Stimulated activated CD8-positive, alpha-beta memory T cell treated with anti-CD3 and anti-CD28 coated beads, Interleukin-12 subunit alpha, Interleukin-12 subunit beta, amount 100 ng/mL, for 4 hours (primary cell): ENCODE measurements at places on chromosomes 2 and 18.
A peak's percentile ranks its signal among the peaks of the same experiment; 100 is the strongest.

DNA sequence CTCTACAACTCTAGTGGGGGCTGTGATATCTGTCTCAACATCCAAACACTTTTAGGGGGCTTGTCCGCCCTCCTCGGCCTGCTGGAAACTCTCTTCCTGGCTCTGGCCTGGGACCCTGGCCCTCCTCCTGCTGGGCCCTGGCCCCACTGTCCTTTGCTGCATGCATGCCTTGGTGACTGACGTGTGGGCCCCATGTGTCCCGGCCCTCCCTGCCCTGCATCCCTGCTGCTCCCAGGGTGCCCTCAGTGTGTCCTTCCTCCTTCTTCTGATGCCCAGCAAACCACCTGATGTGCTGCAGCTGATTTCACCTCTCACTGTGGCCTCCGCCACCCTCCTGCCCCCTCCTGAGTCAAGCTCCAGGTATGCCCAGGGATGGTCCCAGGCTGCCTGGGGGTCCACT lies 101.7 kb downstream of the SEPTIN10 start:
- no peak for DNase-seq

DNA sequence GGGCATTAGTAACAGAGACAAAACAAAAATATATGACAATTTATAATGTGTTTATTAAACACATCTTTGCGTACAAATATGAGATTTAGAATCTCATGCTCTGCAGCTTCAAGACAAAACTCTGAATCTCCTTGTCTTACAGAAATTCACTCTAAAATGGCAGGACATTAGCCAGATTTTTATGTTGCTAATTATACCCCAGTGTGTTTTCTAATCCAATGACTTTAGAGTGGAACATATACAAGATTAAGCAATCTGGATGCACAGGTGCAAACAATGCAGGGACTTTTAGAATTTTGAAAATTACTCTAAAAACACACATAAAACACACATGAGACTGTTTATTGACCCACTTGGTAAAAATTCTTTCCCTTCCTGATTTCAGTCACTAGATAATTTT lies 85.9 kb downstream of the CALCRL start:
- DNase-seq: no peak

- DNase-seq: no peak
These were observed 230.8 kb upstream of the CHAC2 start for GRCh38 chr2:53536583-53537361.

- DNase-seq: no peak
These were observed 232.1 kb downstream of the TMX3 start for GRCh38 chr18:68482815-68483214.

- DNase-seq: peak; percentile 48
These were observed 365 bp downstream of the CUL3 start for GRCh38 chr2:224584785-224585210.

DNA sequence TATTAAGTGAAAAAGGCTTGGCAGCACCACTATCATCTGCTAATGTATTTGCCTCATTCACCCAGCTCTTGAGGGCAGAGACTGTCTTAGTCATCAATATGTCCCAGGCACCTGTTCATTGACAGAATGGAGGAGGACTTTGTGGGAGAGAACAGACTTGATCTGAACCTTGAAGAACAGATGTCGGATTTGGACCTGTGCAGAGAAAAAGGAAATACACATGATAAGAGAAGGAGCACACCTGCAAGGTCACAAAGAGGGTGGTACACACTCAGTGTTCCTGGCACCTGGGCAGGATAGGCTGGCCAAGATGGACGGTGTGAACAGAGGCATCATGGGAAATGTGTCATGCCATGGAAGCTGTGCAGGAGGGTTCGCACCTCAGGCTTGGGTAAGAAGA lies 7.4 kb upstream of the MGAT4A start:
- no peak for DNase-seq

DNA sequence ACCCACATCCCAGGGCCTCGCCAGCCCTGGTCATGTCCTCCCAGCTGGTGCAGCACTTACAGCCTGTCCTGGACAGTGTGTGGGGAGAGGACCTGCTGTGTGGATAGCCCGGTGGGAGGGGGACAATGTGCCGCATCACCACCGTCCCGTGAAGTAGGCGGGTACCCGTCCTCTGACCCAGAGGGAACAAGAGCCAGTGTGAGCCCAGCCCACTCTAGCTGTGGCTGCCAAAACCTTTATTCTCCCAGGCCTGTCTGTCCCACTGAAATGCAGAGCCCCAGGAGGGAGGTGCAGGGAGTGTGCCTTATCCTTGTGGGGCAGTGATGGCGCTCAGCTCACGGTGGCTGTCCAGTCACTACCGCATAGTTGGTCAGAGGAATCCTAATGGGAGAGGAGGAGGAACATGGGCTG lies 1.7 kb downstream of the TRAF3IP1 start:
- DNase-seq: no peak
